Smooth muscle cell of bladder (primary cell): ENCODE measurements at places on chromosomes 2 and 18. TPM values are rescaled to one million over a fixed set of nuclear protein-coding genes. Genes with fewer than 3 reads are reported as not detected.

Gene NOL4
- not detected in 2 replicates for total RNA-seq

Gene XIRP2
- not detected in 2 replicates for total RNA-seq

Gene SCYGR5
- not detected in 2 replicates for total RNA-seq

Gene OXER1
- total RNA-seq, result under 0.01 TPM in 1 of 2 replicates, not detected in the other

Gene CAPG
- 121 and 128 TPM in 2 replicates for total RNA-seq

Gene TRIB2
- total RNA-seq, result 13.2 and 34.6 TPM in 2 replicates

Gene VIL1
- total RNA-seq, result not detected in 2 replicates

Gene UGT1A4
- not detected in 2 replicates for total RNA-seq

Gene CXCR4
- total RNA-seq, result 0.92 TPM in 1 of 2 replicates, not detected in the other

Gene ALPG
- not detected in 2 replicates for total RNA-seq

Gene IGFBP5
- total RNA-seq, result 928 and 1,359 TPM in 2 replicates

Gene CBLN2
- total RNA-seq, result under 0.01 TPM in 1 of 2 replicates, not detected in the other

Gene LMAN2L
- total RNA-seq, result 26.2 and 33.5 TPM in 2 replicates

Gene OTOS
- total RNA-seq, result not detected in 2 replicates

Gene DLGAP1
- 0.09 and 0.14 TPM in 2 replicates for total RNA-seq

Gene CHRND
- not detected in 2 replicates for total RNA-seq

Gene UGT1A10
- total RNA-seq, result 0.43 and 0.83 TPM in 2 replicates

Gene ETAA1
- total RNA-seq, result 14.1 and 16.3 TPM in 2 replicates

Gene PLCL1
- total RNA-seq, result 1.1 and 2.2 TPM in 2 replicates

Gene RTP5
- not detected in 2 replicates for total RNA-seq

Gene DUSP2
- 0.28 and 1.8 TPM in 2 replicates for total RNA-seq

Gene TMEM178A
- 1.3 and 1.7 TPM in 2 replicates for total RNA-seq

Gene MLPH
- 12.2 and 12.8 TPM in 2 replicates for total RNA-seq

Gene FEV
- total RNA-seq, result not detected in 2 replicates

Gene TXNDC2
- under 0.01 TPM in 2 replicates for total RNA-seq

Gene TSN
- 30.9 and 40.5 TPM in 2 replicates for total RNA-seq

Gene IL36RN
- total RNA-seq, result 0.09 TPM in 1 of 2 replicates, not detected in the other

Gene ACMSD
- under 0.01 TPM in 1 of 2 replicates, not detected in the other for total RNA-seq

Gene CPO
- total RNA-seq, result 0.09 TPM in 1 of 2 replicates, not detected in the other

Gene CAPN14
- total RNA-seq, result under 0.01 and 0.09 TPM in 2 replicates

Gene DUSP19
- 3.4 and 3.8 TPM in 2 replicates for total RNA-seq

Gene GRHL1
- total RNA-seq, result 0.37 and 0.57 TPM in 2 replicates

Gene AGXT
- total RNA-seq, result 0.14 TPM in 1 of 2 replicates, not detected in the other

Gene ANKRD30BL
- total RNA-seq, result not detected in 2 replicates

Gene ELOA2
- total RNA-seq, result under 0.01 TPM in 1 of 2 replicates, not detected in the other

Gene BARD1
- total RNA-seq, result 11.5 and 29.2 TPM in 2 replicates

Gene MC2R
- not detected in 2 replicates for total RNA-seq

Gene C2orf74
- total RNA-seq, result 8.7 and 14.6 TPM in 2 replicates

Gene CHST9
- not detected in 2 replicates for total RNA-seq
